Dorsolateral prefrontal cortex (tissue), 122 donors: ENCODE measurements at places on chromosomes 2 and 18.

DNA sequence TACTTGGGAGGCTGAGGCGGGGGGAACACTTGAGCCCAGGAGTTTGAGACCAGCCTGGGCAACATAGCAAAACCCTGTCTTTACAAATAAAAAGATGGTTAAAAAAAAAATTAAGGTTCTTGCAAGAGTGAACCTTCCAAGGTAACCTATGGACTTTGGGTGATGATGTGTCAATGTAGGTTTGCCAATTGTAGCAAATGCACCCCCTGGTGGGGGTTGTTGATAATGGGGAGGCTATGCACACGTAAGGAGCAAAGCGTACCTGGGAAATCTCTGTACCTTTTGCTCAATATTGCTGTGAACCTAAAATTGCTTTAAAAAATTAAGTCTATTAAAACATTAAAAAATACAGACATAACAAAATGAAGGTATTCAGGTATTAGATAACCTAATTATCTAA, 70.4 kb downstream of the CWC22 start:
- DNase-seq, result no peak

DNA sequence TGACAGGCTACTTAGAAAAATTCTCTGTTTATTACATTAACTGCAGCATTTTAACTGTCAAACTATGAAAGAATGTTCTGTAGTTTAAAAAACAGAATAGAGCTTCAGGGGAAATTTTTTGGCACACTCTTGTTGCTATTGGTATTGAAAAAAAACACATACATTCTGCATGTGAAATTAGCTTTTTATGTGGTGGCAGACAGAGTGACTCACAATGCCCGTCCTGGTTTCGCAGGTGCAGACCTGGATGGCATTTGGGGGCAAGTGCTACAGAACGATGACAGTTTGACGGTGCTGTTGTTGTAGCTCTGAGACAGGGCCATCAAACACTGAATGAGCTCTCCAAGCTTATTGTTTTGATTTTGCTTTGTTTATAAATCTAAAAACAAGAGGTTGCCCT, 105.0 kb upstream of the MAP3K20 start:
- DNase-seq, result no peak

GRCh38 chr2:1157107-1157506, 206.5 kb downstream of the SNTG2 start:
- DNase-seq, result no peak

GRCh38 chr2:148754864-148755263, 110.3 kb downstream of the EPC2 start:
- DNase-seq, result no peak

DNA sequence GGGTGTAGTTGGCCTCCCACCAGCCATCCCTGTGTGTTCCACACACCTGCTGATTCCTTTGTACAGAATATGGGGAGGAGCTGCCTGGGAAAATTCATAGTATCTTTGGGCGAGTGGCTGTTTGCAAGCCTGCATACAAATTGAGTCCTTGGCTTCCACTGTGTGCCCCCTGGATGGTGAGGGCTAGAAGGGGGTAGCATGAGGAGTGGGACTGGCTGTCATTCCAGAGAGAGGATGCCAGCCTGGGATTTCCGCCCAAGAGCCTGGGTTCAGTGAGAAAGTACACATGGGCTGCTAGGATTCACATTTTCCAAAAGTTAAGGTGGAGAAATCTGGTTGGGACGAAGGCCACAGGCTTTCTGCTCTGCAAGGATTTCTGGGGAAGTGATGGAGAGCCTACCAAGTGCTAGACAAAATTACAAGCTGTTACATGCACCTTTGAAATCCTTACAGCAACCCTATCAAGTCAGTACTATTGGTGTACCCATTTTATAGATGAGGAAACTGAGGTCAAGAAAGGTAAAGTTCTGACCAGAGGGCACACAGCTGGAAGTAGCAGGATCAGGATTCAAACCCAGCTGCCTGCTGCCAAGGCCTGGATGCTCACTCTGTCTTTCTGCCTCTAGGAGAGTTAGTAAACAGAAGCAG, 606 bp upstream of the TOGARAM2 start:
- DNase-seq, result no peak

DNA sequence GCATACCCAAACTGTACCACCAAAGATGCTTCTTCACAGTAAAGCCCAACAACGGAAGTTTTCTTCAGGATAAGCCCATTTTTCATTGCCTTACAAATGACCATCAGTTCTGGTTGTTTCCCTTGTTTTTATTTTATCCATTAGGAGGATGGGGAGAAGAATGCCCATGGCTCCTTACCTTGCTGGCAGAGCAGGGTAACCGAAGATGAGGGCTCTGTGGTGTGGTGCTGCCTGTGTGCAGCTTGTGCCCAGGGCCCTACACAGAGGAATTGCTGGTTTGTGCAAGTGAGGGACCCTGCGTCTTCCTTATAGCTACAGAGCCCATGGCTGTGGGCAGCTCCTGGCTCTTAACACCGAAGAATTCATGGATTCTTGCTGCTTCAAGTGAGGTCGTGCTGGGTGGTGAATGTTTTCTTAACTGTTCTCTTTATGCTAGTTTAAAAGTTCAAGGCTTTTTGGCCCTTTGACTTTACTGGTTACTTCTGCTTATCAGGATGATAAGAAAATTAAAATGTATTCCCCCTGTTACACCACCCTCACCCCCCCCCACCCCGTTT, 110.6 kb downstream of the MAP4K4 start:
- no peak for DNase-seq

DNA sequence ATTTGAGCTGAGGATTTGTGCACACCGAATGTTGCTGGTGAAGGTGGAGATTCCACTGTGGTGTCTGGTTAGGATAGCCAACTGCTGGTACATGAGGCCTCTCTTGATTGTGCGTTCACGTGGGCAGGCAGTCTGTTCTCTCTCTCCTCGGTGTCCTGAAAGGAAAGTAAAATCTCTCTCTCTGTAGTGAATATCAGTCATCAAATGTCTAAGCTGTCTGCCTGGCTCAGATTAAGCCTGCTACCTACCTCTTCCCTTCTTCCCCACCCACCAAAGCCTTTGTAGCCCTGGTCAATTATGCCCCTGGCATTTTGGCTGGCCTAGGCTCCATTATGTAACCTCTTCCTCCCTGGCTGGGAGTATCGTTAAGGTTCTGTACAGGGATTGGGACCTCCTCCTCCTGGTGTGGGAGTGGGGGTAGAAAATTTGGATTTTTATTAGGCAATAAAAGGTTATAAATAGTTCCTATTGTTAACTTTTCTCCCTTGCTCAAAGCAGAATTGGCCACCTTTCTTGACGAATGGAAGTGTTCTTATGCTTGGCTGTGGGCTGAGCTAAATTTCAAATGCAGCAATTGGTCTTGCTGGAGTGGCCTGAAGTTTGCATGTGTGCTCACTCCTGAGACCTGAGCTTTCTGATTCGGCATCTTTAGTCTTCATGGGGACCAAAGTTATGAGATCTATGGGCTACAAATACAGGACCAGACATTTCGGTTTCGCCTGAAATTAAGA, 148.8 kb downstream of the WDSUB1 start:
- no peak for DNase-seq

- no peak for DNase-seq
These were observed 47.3 kb upstream of the PAPOLG start for GRCh38 chr2:60708630-60709320.
